Stimulated activated CD4-positive, alpha-beta T cell treated with anti-CD3 and anti-CD28 coated beads, Interleukin-1b, Interleukin-23, amount 100 ng/mL, for 1 hour (primary cell): ENCODE measurements at places on chromosomes 6 and 20.

DNA sequence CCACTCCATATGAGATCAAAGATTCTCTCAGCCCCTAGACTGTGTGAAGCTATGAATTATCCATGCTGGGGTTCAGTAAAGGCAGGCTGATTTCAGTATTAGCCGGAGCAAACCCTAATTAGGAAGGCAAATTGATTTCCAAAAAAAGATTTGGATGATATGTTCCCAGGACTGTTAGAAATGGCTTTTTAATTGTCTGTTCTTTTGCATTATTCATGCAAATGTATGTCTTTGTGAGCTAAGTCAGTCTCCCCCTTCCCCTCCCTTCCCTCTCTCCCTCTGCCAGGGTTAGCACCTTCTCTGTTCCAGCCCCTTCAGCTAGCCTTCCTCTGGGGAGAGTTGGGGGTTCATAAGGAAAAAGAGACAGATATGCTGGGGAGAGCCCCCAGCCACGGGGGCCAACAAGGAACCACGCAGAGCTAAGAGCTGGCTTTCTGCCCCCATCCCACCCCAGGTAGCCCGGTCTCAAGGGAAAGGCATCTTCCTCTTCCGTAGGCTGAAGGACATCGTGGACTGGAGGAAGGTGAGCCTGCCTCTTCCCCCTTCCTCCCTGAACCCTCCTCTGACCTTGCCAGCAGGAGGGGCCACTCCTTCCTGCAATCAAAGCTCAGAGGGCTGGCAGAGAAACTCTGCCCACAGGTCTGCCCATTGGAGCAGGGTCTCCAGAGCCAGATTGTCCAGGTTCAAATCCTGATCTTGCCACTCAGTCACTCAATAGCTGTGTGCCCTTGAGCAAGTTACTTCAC lies 32.3 kb downstream of the PDRG1 start:
- no peak for DNase-seq

GRCh38 chr20:40880063-40880728 lies 148.4 kb upstream of the TOP1 start:
- no peak for DNase-seq

DNA sequence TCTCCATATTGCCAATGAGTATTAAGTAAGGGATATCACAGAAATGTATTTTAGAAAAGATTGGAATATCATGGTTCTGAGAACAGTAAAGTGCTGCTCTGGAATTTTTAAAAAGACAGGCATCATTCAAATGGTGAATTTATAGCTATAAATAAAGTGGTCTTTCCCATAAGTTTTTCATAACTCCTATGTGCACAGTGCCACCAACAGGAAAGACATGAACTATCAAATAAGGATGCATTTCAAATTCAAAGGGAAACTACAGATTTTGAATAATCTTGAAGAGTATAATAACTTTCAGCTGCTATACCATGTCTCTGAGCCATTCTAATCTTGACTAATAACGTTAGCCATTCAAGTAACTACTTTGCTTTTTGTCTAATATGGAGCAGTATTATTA lies 456.8 kb upstream of the GJE1 start:
- DNase-seq: no peak

- DNase-seq: no peak
Observed at GRCh38 chr6:4138186-4138585, 2.8 kb upstream of the ECI2 start.

DNA sequence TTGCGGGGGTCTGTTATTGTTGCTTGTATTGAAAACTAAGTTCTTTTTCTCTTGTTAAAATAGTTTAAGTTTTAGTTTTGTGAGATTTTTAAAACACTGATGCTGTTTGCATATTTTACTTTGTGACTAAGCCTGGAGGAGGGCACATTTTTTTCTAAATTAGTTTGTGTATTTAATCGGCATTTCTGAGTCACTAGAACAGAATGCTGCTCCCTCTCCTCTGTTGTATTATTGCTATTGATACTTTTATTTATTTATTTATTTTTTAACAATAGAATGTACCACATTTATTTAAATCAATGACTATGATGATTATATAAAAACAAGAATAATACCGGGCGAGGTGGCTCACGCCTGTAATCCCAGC lies 5.1 kb upstream of the FAM50B start:
- no peak for DNase-seq
